ENCODE measurements at places on chromosomes 6 and 20.

DNA sequence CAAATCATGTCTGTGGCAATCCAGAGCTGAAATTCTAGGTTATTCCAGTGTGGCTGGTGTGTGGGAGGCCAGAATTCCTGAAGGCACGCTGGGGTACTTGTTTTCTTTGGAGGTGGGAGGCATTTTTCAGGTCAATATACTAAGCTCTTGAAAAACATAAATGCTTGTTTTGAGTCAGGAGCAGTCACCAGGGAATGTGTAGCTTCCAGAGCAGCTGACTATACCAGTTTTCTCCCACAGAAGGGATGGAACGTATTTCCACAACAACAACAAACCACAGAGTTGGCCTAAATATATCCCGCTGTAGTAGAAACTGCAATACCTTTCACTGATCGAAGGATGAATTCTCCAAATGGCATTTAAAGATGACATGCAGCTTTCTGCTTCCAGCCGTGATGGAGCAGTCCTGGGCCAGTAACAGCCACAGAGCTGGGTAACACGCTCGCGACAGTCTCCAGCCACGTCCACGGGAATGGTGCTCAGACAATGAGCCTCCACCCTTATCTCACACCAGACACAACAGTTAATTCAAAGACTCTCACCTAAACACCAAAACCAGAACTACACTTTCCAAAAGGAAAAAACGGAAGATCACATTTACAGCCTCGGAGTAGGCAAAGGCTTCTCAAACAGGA, 23.2 kb downstream of the CHRNA4 start:
- DNase-seq, result no peak

DNA sequence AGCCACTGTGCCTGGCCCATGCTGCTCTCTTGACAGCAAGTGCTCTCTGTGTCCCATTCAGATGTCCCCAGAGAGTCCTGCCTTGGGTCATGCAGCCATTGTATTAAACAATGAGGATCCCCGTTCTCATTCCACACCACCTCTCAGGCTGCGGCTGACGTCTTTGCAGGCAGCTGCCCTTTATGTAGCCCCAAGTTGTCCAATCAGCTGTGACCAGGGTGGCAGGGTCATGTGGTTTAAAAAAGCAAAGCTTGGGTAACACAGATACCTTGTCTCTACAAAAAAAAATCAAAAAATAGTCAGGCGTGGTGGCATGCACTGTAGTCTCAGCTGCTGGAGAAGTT, 13.2 kb downstream of the GCNT2 start:
- no peak for DNase-seq

DNA sequence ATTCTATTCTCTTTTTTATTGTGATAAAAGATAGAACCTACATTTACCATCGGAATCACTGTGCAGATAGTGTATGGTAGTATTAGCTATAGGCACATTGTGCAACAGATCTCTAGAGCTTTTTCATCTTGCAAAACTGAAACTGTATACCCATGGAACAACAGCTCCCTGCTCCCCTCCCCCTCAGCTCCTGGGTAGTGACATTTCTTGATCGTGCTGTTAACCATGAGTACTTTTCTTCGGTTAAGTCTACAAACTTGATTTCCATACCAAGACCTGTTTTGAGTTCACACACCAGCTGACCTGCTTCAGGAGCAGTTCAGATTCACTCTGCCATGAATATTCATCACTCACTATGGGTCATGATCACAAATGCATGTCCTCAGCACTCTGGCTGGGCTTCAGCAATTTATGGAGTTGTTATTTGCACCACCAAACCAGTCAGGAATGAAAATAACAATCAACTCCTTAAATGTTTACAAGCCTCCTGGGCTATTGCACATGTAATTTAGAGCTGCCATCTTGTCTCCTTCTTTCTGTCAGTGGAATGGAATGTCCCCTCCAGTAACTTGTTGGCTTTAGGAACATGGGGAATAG, 32.8 kb downstream of the PRDM1 start:
- DNase-seq, result no peak

DNA sequence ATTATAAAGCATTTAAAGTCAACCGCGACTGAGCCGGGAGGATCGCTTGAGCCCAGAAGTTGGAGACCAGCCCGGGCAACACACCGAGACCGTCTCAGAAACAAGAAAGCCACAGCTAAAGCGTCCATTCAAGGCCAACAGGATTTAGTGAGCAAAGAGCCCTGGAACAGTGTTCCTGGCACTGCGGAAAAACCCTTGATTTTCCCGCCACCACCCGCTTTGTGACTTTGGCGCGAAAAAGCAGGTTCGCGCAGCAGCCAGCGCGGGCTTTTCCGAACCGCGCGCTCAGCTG, 669 bp downstream of the PCNA start:
- no peak for DNase-seq

- no peak for DNase-seq
Observed at GRCh38 chr6:134610411-134610810, 292.5 kb upstream of the SGK1 start.

GRCh38 chr20:19024296-19025035, 188.0 kb upstream of the SLC24A3 start:
- DNase-seq, result no peak

GRCh38 chr6:31090973-31091364, 21.4 kb downstream of the C6orf15 start:
- DNase-seq, result no peak

DNA sequence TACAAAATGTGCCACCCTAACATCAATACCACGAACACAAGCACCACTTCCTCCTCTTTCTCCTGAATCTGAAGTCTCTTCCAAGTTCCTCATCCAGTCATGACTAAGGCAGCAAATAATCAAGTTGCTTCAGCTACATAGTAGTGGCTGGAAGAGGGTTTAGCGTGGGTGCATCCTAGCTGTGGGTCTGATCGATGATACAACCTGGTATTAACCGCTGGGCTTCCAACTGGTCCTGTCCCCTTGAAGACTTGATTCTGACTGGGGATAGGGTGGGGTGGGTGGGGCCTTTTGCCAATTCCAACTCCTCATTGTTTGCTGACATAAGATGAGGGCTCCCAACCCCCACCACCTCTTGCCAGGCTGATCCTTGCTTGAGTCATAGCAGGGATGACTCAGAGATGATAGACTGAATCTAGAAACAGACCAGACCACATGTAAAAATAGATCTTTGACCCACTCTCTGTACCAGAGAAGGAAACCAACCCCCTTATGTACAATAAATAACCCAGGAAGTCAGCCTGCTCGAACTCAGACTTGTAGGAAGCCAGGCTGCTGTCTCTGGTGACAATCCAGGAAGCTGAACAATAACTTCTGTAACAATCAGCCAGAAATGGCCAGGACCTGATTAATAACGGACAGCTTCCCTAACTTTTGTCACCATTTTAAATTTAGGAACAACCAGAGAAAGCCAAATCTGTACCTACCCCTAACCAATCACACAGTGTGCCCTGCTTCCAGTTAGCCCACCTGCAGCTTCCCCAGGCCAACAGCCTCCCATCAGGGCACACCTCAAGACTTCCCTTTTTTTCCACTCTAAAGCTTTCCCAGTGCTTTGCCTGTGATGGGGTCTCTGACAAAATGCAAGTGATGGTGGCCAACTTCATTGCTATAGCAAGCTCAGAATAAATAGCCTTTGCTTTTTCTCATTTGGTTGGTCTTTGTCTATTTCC, 68.9 kb upstream of the FAM184A start:
- DNase-seq, result no peak

DNA sequence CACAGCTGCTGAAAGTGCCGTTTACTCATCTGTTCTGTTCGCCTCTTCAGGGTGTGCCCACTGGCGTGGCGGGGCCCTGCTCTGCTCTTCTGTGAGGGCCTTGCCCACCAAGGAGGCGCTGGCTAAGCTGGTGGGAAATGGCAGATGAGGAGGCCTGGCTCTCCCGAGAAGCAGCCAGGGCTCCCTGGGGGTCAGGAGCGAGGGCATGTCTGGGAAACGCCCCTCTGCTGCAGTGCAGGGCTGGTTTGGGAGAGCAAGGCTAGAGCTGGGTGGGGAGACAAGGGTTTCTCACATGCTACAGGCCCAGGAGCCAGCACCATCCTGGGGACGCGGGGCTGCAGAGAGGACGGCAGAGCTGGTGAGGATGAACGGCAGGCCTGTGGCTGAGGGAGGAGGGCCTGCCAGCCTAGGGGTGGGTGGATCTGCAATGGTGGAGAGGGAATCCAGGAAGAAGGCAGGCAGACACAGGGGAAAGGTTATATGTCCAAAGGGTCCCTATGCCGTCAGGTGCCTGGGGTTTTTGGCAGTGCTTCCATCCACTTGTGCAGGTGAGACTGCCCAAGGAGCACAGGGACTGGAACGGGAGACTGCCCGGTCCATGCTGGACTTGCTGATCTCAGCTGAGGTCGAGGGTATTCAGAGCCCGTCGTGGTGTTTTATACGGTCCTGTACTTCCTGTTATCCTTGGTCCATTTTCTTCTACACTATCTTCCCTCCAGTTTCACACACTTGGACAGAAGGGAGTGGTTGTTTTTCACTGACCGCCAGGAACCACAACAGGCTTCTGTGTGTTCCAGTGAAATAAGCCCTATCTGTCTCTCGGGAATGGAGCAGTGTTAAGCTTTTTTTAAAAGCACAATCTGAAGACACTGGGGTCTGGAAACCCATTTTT, 119.2 kb downstream of the SYCP2 start:
- DNase-seq, result no peak

DNA sequence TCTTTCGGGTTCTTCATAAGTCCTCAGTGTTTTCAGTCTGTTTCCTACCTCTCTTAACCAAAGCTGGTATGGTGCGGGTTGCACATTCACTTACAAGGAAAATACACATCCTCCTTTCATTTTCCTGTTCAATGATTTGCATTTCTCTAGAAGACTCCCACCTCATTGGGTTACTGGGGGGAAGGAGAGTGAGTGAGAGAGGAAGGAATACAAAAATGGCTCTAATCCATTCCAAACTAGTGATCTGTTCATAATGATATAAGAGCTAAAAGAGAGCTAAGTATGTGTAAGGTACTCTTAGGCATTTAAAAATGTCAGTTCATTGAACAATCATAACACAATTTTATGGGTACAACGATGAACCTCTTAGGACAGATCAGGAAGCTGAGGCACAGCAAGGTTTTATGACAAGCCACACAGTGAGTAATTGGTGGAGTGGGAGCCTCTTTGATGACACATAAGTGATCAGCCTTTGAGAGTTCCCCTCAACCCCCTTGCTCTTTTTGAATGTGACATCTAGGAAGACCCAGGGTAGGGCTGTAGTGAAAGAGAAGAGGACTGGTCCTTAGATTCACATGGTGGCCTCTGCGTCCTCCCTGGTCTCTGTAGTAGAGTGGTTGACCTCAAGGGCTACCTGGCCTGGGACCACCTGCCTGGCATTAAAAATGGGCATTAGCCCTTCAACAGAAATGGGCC, 328.4 kb upstream of the SOX4 start:
- DNase-seq, result no peak

- no peak for DNase-seq
Observed at GRCh38 chr20:49906615-49907154, 8.6 kb downstream of the SPATA2 start.

- peak; percentile 19 for DNase-seq
Observed at GRCh38 chr20:61120595-61121515, 131.2 kb upstream of the CDH4 start.

DNA sequence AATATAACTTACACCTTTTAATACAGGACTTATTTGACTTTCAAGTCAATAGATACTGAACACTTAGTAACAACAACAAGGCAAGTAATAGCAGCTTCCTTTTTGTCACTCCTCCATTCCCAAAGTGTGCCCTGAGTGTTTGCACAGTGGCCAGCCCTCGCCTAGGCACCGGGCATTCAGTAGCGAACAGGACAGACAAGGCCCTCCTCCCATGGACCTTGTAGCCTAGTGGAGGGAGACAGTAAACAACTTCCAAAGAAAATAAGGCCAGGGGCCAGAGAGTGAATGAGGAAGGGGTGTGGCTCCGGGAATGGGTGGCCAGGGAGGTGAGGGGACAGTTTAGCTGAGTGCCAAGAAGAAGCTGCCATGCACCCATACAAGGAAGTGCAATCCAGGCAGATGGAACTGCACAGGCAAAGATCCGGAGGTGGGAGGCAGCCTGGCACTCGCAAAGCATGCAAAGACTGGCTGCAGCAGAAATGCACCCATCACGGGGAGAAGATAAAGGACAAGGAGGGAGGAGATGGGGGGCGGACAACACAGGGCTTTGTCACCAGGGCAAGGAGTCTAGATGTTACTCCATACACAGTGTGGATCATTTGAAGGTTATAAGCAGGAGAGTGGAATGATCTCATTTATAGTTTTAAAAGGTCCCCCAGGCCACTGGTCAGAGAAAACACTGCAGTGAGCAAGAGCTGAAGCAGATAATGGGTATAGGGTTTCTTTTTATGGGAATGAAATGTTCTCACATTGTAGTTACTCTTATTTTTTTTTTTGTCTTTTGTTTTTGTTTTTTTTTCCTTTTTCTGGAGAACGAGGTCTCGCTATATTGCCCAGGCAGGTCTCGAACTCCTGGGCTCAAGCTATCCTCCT, 32.2 kb downstream of the ATP9A start:
- no peak for DNase-seq

GRCh38 chr6:19895866-19896692, 58.9 kb downstream of the ID4 start:
- DNase-seq, result no peak

- DNase-seq, result no peak
Observed at GRCh38 chr6:168200571-168201134, 118.9 kb downstream of the DACT2 start.

DNA sequence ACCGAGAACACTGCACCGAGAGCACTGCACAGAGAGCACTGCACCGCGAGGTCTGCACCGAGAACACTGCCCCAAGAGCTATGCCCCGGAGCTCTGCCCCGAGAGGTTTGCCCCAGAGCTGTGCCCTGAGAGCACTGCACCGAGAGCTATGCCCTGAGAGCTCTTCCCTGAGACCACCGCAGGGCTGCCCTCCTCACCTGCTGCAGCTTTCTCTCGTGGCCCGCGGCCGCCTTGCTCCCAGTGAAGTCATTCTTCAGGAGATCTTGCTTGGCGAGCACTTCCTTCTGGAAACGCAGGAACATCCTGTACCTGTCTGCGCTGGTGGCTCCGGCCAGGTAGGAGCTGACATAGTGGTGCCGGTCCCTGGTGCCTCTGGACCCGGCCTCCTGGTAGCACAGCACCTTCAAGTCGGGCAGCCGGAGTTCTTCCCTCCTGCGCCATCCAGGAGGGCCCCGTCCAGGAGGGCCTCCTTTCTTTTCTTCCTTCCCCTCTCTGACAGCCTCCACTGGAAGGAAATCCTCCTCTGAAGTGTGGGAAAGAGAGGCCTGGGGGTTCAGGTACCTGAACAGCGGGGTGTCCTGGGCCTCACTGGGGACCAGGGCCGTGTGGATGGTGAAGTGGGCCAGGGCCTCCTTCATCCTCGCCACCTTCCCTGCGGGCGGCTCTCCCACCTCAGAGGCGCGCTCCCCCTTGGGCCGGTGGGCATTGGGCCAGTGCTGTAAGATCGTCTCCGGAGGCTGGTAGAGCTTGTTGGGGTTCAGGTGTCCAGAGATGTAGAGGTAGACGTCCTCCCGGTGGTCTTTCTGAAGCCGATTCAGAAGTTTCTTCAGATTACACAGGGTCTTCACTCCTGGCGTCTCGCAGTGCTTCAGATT, 7.8 kb downstream of the C6orf118 start:
- DNase-seq, result no peak

DNA sequence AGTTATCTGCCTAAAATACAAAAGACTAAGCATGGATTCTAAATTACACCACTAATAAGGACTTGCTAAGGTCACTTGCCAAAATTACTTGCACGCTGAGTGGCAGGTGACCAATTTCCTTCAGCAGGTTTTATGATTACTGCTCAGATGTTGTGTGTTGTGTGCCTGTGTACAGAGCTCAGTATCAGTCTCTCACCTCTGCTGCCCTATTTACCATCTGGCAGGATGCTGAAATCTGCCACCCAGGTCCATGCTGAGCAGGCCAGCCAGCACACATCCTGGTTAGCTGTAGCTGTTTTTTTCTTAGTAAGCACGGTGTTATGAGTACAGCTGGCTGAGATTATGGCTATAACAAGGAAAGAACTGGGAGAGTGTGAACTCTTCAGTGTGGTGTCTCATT, 34.0 kb downstream of the ELOVL4 start:
- DNase-seq, result peak; percentile 30
